Stimulated activated CD4-positive, alpha-beta T cell treated with anti-CD3 and anti-CD28 coated beads, TNF-alpha, amount 100 ng/mL, for 1 hour (primary cell): ENCODE measurements at places on chromosomes 6 and 20.
A peak's percentile ranks its signal among the peaks of the same experiment; 100 is the strongest.

GRCh38 chr6:20302702-20303251, 90.5 kb upstream of the MBOAT1 start:
- DNase-seq = no peak

DNA sequence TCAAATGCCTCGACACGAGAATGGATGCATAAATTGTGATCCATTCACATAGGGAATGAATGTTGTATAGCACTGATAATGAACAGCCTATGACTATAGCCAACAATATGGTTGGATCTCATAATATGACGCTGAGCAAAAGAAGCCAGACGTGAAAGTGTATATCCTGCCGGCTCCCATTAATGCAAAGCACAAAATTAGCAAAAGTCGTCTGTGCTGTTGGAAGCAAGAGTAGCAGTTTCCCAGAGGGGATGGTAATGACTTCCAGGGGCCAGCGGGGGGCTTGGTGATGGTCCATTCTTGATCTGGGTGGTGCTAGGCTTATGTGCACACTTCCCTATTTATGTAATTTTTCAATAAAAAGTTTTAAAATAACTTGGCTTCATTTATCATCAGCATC, 1.0 kb upstream of the TAGAP start:
- DNase-seq = no peak

DNA sequence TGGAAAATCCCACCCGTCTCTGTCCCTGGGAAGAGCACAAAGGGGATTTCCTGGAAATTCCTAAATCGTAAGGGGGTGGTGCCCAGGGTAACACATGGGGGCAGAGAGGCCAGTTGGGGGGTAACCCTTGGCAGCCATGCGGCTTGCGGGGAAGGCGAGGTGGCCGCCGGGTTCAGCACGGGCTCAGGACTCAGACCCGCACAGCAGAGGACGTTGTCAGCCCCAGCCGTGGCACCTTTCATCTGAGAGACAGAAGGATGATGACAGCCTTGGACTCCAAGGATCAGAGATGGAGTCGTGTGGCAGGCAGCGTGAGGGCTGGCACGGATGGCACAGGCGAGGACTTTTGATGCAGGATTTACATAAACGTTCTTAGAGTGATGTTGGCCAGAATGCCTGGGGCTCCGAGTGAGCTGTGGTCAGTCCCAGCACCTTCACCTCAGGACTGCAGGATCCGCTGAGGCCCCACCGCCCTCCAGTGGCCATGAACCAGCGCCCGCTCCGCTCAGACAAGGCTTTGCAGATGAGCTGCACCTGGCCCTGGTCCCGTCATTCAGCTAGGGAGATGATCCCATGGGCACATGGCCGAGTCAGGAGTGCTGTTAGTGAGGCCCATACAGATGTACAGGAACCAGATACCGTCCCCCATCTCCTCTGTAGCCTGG, 190.3 kb downstream of the TAF4 start:
- DNase-seq = no peak

DNA sequence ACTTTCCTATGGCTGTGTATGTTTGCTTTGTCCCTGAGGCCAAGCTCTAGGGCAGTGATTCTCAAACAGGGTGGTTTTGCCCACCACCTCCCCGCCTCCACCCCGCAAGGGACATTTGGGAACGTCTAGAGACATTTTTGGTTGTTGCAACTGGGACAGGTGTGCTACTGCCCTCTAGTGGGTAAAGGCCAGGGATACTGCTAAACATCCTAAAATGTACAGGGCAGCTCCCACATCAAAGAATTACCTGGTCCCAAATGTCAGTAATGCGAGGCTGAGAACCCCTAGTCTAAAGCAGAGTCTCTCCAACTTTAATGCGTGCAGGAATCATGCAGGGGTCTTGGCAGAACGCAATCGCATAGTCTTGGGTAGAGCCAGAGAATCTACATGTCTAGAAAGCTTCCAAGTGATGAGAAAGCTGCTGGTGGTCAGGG, 5.1 kb downstream of the KCNS1 start:
- DNase-seq = peak; percentile 24

GRCh38 chr6:116099036-116099435, 1.6 kb upstream of the NT5DC1 start:
- DNase-seq = no peak

- no peak for DNase-seq
Observed at GRCh38 chr20:35837577-35838195, 65.9 kb downstream of the PHF20 start.

GRCh38 chr6:16270178-16270794, 31.9 kb downstream of the GMPR start:
- DNase-seq = no peak

DNA sequence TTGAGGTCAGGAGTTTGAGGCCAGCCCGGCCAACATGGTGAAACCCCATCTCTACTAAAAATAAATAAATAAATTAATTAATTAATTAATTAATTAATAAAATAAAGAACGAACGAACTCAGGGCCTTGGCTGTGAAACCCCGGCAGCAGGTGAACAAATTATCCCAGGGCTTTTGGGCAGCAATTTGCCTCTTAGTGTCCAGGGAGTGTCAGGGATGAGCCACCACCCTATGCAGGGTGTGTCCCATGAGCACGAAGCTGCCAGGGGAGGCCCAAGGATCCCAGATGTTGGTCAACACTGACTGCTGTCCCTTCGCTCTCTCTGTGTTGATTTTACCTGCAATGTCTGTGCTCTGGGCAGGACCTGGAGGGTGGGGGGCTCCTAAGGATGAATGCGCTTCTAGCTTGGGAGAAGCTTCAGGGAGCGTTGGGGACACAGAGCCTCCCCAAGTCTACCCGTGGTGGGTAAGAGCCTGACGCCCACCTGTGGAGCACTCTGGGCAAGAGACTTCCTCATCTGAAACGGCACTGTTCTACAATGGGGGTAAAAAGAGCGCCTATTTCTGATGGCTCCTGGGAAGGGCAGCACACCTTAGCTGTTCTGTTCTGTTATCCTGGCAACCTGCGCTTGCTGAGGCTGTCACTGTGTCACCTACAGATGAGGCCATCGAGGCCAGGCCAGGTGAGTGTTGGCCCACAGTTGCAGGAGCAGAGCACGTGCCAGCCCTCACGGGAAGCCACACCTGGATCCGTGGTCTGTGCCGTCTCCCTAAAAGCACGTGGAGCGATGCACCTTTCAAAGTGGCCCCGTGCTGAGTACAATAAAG, 125.5 kb upstream of the CDH4 start:
- no peak for DNase-seq

DNA sequence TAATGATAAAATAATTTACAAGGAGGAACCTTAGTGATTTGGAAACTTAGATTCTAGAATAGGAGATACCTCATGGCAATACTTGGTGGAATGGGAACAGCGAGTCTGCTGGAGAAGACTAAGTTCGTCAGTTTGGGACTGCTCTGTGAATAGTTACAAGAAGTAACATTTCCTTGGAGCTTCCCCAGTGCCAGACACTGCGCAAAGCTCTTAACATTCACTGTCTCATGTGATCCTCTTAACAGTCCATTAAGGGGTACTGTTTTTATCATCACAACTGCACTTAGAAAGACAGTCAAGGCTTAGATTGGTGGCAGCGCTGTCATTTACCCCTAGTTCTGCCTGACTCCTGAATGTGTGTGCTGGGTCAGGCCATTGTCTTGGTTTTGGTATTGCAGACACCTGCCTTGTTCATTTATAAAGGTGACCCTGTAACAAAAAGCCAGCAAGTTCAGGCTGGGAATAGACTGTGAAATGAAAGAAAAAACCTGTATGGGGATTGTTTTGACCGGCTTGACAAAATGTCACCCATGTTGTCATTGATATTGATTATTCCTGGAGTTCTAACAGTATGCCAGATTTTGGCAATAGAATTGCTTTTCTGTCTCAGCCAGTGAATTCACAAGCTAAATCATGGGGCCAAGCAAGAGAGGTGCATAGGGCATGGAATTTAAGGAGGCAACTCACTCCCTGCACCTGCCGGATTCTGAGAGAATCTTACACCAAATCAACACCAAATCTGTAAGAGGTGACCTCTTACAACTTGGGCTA, 118.4 kb downstream of the SASH1 start:
- DNase-seq = no peak

DNA sequence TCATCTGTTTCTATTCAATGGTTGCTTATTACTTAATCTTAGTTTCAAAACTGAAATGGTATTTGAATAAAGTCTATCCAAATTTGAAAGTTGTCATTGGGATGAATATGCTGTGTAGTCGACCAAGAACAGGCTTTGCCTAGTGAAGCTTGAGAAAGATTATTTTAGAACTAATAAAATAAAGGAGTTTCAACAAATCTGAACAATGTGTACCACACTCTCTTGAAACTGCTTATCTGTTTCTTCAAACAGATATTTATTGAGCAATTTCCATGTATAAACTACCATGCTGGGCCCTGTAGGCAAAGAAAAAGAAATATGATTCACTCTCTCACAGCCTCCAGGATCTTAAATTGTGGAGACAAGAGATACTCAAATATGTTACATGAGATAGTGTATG, 174.4 kb downstream of the OGFRL1 start:
- DNase-seq = no peak

DNA sequence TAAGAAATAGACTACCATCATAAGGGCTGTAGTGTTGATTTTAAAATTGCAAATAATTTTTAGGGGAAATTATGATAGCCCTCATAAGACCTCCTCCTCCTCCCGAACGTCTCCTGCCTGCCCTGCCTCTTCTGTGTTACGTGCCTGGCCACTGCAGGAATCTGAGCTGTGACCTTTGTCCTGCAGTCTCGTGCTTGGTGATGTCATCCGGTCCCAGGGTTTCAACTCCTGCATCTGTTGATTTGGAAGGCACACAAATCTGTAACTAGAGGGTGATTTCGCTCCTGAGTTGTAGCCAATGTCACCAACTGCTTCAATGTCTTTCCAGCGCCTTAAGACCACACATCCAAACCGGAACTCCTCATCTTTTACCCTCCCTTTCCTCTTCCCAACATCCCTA, 163.2 kb downstream of the AIG1 start:
- no peak for DNase-seq

- no peak for DNase-seq
Observed at GRCh38 chr6:116812051-116812650, 16.7 kb downstream of the GPRC6A start.

GRCh38 chr6:14384175-14384949, 266.8 kb downstream of the CD83 start:
- no peak for DNase-seq
